ENCODE measurements at places on chromosomes 12 and 14.

GRCh38 chr12:64229796-64230195 lies 7.7 kb upstream of the KICS2 start:
- no peak for DNase-seq

DNA sequence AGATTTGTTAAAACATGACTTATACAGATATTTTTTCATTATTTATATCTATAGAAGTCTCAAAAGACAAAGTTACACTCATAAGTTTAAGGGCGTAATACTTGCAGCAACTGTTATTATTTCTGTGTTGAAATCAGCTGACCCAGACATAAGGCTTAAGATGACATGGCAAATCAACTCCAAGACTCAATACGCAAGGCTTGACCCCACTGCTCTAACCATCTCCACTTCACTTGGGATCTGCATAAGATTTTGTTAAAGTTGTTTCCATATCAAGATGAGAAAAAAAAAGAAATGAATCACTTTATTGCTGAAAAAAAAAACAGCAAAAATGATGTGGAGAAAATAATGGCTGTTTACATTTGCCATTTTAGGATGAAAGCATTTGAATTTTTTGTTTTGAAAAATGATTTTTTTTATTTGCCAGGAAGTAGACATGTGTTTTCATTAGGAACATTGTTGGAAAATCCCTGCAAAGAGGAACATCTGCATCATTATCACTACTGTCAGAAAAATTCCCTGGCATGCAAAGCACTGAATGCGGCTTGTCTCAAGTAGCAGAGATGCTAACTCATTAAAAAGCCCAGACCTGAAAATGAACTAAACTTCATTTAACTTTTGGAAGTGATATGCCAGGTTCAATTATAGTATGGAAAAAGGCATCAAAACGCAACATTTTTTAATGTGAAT lies 73.5 kb downstream of the LIN7A start:
- DNase-seq, result no peak

DNA sequence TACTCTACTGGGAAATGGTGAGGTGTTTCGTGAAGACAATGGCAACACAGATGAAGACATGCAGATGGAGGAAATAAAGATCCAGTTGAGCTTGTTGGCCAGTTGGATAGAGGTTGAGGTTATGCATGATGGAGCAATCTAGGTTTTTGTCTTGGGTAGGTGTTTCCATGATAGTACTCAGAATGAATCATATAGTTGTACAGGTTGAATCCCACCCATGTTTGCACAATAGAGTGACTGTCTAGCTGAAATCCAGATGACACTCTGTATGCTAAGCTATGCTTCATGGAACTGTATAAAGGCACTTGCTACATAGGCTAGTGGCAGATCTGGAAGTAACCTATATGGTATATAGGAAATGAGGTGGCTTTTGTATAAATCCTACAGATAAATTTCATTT lies 264.9 kb downstream of the NAV3 start:
- DNase-seq, result no peak

DNA sequence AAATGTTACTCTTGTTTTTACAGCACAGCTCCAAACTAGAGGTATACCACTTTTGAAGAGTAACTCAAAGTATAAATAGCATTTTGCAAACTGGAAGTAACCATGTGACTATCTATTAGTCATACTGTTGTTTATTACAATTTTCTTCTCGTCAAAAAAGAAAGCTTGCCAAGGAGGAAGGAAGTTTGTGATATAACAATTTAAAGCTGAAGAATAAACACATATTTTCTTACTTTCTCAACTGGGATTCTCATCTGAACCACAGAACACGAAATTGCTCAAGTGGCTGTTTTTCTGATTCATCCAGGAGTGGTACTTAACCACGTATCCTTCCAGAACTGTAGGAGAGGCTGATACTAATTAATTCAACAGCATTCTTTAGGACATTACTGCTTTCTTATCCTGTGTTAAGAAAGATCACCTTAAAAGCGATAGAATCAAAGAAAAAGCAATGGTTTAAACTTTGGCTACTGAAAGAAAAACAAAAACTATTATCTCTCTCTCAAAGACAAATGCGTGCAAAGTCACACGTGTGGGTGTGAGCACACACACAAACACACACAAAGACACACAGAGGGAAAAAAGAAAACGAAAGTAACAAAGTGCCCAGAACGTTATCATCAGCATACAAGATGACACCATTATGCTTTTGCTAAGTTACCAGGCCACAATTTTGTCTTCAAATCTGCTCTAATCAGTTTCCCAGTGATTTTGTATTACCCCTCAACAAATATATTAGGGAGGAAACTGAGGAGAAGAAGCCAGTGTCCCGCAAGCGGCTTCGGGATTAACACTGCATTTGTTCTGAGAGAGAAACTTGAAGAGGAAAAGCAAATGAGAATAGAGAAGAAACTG lies at the start of gene CLEC2B:
CLEC2B (minus strand) TSS at position 48 of the 855 bp plus-strand sequence.
- DNase-seq, result no peak

DNA sequence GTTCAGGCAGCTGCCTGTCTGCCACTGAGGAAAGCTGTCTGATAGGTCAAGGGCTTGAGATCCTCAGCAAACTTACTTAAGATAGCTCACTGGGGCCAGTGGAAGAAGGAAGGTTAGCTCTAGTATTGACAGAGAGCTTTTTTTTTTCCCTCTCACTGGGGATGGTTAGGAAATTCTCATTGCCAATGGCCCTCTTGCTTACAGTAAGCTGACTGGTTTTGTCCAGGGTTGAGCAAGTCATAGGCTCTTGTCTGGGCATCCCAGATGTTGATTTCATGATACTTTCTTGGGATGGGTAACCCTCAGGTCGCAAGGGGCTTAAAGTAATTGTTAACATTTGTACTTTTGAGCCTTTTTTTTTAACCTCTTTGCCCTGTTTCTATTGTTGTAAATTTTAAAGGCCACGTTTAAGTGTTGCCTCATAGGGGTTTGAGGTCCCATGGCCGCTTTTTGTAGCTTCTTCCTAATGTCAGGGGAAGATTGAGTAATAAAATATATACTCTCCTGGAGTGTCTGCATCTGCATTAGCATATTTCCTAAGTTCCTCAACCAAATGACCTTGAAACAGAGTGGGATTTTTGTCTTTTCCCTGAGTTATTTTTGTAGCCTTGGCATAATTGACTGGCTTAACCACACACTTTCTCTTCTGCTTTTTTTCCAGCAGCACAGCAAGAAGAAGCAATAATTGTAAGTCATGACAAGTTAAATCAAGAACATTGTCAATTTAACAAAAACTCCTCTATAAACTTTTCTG lies 716.0 kb downstream of the LRFN5 start:
- DNase-seq, result no peak

- no peak for DNase-seq
Observed at GRCh38 chr12:59649203-59649602, 53.4 kb downstream of the SLC16A7 start.

DNA sequence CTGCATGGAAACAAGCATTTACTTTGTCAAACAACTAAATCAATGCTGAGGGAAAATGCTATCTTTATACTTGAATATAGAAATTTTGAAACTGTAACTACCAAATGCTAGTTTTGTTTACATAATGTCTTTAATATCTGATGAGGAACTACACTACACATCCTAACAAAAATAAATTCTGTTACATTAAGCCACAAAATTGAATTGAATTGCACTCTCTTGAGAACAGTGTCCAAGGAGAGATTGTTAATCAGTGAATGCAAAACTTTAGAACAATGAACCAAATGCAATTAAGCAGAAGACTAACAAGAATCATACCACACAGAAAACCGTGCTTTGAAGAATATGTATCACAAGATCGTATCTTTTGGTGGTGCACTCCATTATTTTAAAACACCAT lies 141.6 kb downstream of the CNTN1 start:
- no peak for DNase-seq

DNA sequence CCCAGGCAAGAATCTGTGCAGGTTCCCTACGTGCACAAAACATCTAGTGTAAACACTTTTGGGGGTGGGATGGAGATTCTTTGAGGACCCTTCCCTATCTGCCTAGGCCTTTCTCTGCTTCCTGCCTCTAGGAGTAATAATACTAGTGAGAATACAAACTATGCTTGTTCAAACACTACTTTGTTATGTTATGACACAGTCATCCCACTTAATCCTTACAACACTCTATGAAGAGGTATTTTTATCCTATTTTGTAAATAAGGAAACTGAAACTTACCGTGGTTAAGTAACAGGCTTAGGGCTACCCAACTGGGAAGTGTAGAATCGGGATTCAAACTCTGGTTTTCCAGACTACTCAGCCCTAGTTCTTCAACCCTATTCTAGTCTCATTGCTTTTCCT lies 96.5 kb downstream of the KCNA5 start:
- DNase-seq, result no peak

DNA sequence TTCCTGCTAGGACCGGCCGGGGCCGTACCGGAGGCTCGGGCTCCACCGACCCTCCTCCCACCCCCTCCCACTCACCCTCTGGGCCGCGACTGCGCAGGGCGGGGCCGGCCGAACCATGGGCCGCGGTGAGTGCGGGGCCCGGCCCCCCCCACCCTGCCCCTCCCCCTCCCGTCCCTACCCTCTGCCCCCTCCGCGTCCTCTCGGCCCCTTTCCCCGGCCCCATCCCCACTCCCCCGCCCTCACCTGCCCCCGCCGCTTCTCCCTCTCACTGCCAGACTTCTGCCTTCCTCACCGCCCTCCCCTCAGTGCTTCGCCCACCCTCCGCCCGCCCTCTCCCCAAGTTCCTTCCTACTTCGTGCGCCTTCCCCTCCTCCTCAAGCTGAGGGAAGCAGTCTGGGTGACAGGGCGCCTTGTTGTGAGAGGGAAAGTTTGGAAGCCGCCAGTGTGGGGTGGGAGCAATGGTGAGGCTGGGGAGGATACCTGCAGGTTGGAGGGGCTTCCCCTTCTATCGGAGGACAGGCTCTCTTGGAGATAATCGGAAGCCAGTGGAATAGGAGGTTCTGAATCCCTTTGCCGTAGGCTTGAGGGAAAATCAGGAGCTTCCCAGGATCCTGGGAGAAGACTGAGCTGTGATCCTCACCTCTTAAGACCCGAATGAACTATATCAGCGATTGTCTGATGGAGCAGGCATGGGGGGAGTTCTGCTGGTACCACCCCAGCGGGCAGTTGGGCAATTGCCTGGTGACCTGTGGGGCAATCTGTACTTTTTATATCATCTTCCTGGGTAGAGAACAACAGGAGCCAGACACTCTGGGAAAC lies 472 bp downstream of the MBD6 start:
- DNase-seq, result peak; percentile 86

Measured in coronary artery (tissue), 2 donors.